Sciatic nerve (tissue), 2 donors: ENCODE measurements at places on chromosomes 13 and 19. TPM values are rescaled to one million over a fixed set of nuclear protein-coding genes. Genes with fewer than 3 reads are reported as not detected.
A peak's percentile ranks its signal among the peaks of the same experiment; 100 is the strongest.

TRMT1 gene
- total RNA-seq: 34.7 TPM

DNA sequence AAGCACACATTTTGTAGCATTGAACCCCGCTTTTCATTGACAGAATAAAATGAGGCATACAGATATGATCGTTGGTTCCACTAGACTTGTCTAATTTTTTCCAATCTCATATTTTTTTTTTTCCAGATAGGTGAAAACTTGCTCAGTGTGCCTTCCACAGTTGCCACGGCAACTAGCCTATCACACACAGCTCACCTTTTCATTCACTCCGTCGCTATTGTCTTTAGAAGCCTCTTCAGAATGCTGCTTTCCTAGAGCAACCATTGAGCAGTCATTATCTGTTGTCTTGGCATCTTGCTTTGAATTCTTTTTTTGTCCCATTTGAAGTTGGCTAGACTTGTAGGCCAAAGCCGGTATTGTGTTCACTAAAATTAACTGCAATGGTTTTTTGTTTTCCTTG, 37.7 kb upstream of the ESD start:
- no peak for DNase-seq

DNA sequence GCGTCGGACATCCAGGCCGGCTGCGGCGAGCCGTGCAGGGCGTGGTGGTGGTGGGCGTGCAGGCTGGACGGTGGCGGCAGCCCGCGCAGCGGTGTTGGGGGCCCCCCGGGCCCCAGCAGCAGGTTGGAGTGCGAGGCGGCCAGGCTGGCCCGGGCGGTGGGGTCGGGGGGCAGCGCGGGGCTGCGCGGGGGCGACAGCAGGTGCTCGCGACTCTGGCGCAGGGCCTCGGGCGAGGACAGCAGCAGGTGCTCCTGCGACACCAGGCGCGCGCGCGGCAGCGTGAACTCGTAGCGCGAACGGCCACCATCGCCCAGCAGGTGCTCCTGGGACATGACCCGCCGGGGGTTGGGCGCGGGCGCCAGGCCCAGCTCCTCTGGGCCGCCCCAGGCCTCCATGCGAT, 9.8 kb downstream of the SHISA7 start:
- no peak for DNase-seq

PSG11 gene
- not detected for total RNA-seq

- no peak for DNase-seq
These were observed 237.0 kb downstream of the LACC1 start for GRCh38 chr13:44116562-44117332.

CSNK1A1L gene
- not detected for total RNA-seq

DNA sequence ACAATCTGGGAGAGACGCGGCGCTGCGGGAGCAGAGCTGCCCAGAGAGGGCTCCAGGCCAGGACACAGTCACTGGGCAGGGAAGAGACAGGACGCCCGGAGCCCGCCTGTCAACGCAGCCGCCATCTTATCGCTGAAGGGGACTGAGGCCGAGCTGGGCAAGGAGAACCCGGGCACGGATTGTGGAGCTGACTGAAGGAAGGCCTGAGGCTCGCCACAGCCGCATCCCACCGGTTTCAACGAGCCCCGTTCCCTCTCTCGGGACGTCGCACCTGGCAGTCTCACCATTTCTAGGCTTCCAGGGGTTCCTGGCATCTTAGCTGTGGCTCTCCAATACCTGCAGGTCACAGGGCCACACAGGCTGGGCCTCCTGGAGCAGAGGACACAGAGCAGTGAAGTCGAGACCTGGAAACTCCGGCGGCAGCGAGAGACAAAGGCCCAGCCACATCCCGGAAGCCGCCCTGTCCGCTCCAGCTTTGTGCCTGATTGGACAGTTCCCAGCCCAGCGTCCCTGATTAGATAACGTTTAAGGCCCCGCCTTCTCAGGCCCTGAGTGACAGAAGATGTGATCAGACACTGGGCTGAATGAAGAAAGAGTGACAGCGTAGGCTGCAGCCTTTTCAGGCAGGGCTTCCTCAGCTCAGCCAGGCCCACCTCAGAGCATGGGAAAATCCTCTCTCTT, at the start of gene ZNF91:
TSS of gene ZNF91 (minus strand) at position 431 of the 681 bp plus-strand sequence. CDS start at position 314, 117 bp downstream.
- DNase-seq: peak; percentile 96

DNA sequence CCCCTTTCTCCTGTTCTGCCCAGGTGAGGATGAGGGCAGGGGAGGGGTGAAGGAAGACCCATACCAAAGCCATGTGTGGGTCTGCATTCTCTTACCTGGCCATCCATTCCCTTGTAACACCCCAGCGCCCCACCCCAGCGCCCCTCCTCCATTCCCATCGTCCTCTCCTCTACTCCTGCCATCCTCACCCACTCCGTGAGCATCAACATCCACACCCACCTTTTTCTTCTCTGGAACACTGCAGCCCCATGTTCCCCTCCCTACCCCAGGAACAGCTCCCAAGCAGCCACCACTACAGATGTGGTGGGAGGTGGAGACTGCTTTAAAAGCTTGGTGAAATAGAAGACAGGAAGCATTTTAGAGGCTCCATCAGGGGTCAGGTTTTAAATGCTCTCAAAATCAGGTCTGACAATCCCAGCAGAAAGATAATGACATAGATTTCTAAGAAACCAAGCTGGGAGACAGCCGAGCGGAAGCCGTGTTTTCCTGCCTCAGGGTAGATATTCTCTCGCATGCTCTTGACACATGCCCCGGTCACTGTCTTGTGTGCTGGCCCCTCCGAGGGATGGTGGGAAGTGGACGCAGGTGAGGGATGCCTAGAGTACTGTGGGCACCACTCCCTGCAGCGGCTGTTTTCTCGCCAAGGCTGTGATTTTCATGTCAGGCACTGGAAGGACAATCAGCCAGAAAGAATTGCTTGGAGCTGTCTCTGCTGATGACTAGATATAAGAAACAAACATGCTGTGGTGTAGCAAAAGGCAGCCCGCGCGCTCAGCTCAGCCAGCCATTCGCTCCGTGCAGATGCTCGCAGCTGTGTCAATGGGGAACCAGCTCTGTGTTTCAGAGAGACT, 9.8 kb downstream of the MEDAG start:
- no peak for DNase-seq

TINCR gene
- 3.7 TPM for total RNA-seq

TNFRSF19 gene
- 25.9 TPM for total RNA-seq

RINL gene
- 9.6 TPM for total RNA-seq

DNA sequence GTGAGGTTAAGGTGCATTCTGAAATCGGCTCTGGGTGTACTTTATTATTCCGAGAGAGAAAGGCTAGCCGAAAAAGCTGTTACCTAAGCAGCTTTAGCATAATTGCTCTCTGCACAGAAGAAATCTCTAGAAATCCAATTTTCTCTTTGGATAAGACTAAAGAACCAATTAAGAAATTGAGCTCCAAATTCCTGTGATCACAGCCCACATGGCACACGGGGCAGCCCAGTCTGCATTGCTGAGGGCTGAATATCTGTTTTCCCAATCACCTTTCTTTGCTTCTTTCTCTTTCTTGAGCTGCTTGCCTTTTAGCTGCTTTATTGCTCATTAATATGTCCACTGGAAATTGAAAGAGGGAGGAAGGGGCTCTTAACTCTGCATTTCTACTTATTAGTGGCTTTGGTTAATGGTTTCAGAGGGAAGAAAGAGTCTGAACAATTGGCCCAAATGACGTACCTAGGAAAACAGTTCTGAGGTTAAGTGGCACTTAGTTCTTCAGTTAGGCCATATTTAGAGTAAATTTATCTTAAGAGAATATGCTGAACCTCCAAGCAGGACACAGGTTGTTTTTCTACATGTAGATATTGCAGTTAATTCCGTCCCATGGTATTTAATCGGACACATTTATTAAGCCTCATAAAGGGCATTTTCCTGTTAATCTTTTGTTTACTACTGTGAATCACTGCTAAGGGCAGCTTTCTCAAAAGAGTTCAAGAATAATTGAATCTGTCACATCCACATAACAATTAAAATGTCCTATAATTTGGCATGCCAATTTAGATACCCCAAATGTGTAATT, 265.7 kb downstream of the ABCC4 start:
- no peak for DNase-seq

DNA sequence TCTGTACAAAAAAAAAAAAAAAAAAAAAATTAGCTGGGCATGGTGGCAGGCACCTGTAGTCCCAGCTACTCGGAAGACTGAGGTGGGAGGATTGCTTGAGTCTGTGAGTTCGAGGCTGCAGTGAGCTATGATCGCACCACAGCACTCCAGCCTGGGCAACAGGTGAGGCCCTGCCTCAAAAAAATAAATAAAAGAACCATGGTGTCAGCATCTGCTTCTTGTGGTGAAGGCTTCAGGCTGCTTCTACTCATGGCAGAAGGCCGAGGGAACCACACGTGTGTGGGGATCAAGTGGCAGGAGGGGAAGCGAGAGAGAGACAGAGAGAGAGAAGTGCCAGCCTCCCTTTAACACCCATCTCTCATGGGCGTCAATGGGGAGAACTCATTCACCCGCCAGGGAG, 13.5 kb downstream of the BCL3 start:
- DNase-seq: no peak
